ENCODE measurements at places on chromosomes 16 and 17.

- peak; percentile 83 for DNase-seq
These were observed 755 bp downstream of the PIEZO1 start for GRCh38 chr16:88784074-88784855.

DNA sequence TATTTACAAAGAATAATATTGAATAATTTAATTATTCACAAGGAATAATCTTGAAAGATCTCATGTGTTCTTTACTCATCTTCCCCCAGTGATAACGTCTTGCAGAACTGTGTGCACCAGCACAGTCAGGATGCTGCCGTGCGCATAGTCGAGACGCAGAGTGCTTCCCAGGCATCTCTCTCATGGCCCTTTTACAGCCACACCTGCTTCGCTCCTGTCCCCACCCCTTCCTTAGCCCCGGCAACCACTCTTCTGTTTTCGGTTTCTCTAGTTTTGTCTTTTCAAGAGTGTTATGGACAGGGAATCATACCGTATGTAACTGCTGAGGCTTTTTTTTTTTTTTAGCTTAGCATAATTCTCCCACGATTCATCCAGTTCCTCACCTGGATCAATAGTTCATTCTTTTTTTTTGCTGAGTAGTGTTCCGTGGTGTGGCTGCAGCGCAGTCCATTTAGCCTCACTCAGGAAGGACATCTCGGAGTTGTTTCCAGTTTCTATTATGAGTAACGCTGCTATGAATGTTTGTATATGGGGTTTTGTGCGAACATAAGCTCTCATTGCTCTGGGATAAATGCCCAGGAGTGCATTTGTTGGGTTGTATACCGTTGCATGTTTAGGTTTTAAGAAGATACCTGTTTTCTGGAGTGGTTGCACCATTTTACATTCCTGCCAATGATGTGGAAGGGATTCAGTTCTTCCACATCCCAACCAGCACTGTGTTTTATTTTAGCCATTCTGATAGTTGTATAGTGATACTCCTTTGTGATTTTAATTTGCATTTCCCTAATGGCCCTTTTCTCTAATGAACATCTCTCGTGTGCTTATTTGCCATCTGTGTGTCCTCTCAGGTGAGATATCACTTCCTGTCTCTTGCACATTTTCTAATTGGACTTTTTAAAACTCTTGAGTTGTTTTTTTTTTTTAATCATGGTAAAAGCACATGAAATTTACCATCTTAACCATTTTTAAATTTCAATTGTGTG, 47.6 kb downstream of the SEC14L1 start:
- DNase-seq: no peak

- DNase-seq: no peak
These were observed 29.7 kb downstream of the DUSP14 start for GRCh38 chr17:37519251-37519985.

GRCh38 chr16:30399435-30400186, 4.4 kb downstream of the ZNF48 start:
- DNase-seq: no peak

DNA sequence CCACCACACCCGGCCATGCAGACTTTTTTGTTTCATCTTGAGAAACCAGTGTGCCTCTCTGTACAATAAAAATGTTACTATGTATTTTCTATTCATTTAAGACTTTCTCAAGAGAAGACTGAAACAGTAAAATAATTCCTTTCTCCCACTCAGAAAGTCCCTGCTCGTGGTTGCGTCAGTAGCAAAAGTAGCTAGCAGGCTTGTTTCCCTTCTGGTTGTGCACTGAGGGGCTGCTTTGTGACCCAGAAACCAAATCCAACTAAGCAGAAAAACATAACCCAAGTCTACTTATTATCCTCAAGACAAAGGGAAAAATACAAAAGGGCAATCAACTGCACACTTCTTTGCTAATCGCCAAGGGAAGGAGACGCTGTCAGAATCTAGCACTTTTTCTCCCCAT, 3.4 kb upstream of the PNPO start:
- no peak for DNase-seq

GRCh38 chr17:81348097-81349055, 46.9 kb upstream of the BAHCC1 start:
- no peak for DNase-seq

GRCh38 chr17:43905985-43906852, 1.1 kb downstream of the MPP2 start:
- DNase-seq: peak; percentile 96

DNA sequence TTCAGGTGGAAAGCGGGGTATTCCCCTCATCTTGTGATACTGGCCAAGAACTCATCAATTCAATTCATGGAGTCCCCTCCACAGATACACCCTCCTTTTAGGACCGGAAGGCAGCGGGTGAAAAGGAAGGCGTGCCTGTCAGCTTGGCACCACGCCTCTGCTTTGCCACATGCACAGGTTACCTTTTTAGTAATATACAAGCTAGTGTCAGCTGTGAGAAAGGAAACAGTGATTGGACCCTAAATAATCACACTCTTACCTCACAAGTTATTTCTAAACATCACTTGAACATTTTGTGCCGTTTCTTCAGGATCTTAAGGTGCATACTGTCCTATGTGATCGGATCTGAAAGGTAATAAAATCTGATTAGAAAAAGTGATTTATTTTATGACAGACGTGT, 15.7 kb downstream of the ZDHHC7 start:
- no peak for DNase-seq

- DNase-seq: peak; percentile 38
These were observed 50.9 kb upstream of the MTSS2 start for GRCh38 chr16:70736465-70737376.

GRCh38 chr17:70675070-70675590, 505.8 kb downstream of the KCNJ2 start:
- DNase-seq: no peak

- DNase-seq: no peak
These were observed 48.5 kb upstream of the RBBP6 start for GRCh38 chr16:24490866-24491265.

- peak; percentile 19 for DNase-seq
These were observed 30.4 kb upstream of the ZC3H18 start for GRCh38 chr16:88539652-88540345.

DNA sequence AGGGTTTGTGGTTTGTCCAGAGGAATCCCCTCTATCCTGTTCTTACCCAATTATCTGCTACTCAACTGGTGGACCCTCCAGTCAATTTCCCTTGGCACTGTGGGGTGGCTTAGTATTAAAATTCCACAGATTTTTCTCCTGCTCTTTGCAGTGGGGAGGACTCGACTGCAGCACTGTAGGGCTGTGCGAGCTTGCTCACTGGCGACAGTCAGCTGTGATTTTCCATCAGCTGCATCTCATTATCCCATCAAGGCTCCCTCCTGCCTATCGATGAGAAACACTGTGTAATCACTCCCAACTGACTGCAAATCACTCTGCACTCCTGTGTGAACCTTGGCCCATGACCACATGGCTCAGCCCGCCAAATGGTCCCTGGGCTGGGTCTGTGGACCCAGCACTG, 90.5 kb upstream of the MAF start:
- DNase-seq: no peak

DNA sequence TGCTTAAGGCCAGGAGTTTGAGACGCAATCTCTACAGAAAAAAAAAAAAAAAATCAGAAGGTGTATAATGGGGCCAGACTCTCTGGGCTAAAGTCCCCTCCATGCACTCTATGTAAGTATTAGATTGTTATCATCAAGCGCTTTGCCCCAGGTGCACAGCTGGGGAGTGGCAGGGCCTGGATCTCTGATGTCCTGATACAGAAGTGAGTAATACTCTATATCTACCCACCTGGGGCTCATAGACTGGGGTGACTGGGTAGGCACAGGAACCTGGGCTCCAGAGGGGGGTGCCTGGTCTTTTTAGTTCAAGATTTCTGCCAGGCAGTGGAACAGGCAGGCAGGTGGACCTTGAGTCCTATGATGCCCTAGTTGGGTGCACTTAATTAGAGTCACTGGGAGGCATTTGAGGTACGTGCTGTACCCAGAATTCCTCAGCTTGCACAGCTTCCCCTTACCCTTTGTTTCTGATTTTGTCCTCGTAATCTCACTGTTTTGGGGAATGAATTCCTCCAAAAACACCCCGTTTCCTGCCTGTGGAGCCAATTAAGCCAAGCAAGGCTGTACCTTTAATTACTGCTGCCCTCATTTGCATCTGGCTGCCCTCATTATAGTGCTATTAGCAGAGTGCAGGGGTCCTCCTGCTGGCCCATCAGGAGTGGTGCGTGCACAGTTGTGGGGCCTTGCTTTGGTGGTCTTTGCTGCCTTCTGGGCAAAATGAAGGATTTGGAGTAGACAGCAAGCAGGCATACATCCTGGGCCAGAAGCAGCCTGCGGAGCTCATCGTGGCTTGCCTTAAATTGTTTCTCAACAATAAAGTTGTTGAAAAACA, 239.0 kb downstream of the SNX29 start:
- DNase-seq: peak; percentile 77

GRCh38 chr16:22645868-22646267, 135.2 kb downstream of the NPIPB5 start:
- DNase-seq: no peak

GRCh38 chr17:78377858-78378224, 608 bp upstream of the PGS1 start:
- DNase-seq: no peak

DNA sequence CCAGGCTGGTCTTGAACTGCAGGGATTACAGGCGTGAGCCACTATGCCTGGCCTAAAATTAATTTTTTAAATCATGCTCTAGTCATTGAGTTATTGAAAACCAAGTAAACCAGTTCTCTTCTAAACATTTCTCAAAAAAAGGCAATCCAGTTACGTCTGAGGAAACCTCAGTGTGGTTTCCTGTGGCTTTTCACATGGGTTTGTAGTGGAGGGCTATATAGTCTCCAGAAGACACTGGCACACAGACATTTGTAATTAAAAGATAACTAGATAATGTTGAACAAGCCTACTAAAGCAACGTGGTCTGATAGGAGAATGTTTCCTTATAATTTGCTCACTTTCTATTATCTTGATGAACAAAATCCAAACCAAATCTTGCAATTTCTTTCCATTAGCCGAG, 5.2 kb upstream of the TOB1 start:
- DNase-seq: no peak

GRCh38 chr17:16107165-16107770, 107.6 kb downstream of the TTC19 start:
- no peak for DNase-seq

GRCh38 chr17:38796451-38797157, 2.8 kb downstream of the PIP4K2B start:
- no peak for DNase-seq

- no peak for DNase-seq
These were observed 474.9 kb downstream of the SLC39A11 start for GRCh38 chr17:72617557-72617956.

DNA sequence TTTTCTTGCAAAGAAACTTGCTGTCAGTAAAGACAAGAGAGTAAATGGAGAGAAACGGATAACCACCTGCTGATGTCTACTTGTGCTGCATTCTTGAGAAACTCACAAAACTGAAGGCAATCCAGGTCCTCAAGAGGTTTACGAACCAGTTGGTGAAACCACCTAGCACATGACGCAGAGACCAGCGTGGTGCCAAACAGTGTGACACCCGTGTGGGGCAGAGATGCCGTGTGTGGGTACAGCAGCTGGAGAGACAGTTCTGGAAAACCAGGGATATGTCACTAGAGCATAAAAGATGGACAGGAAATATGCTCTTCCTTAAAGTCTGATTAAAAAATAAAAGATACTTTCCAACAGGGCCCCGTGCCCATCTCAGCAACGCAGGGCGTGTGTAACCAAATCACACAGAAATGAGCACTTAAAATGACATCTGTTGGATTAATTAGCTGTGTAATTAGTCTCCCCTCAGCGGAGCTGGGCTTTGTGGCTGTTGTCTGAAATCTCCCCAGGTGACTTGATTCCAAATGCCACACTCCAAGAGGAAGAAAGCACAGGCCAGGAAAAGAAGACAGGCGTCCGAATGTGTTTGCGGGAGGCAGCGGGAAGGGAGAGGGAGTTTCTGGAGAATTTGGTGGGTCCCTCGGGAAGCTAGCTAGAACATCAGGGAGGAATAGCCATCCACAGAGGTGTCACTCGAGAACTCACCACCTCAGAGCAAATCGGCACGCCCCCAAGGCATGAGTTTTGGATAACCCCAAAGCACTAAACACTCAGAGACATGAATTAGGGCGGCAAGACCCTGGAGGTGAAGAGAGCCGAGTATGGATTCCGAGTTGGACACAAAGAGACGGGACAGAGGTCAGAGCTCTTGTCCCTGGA, 109.8 kb downstream of the ZFHX3 start:
- DNase-seq: no peak

- no peak for DNase-seq
These were observed 81.4 kb downstream of the MRM1 start for GRCh38 chr17:36682773-36683172.

- DNase-seq: no peak
These were observed 131.5 kb upstream of the MON1B start for GRCh38 chr16:77059446-77059845.

GRCh38 chr16:86626966-86627365, 48.6 kb downstream of the FOXL1 start:
- DNase-seq: no peak

DNA sequence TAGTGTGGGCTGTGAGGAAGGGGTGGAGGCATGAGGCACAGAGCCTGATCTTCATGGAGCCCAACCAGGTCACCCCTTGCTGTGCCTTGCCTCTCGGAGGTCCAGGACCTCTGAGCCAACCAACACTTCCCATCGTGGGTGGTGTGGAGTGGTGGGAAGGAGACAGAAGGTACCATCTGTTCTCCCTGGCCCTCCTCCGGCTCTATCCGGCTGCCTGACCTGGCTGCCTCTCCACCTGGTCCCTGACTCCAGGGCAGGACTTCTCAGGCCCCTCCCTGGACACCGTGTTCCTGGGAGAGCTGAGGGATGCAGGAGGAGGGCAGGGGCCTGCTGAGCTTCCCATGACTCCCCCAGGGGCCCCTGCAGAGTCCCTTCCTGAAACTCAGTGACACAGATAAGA, 3.9 kb downstream of the PDK2 start:
- DNase-seq: no peak

DNA sequence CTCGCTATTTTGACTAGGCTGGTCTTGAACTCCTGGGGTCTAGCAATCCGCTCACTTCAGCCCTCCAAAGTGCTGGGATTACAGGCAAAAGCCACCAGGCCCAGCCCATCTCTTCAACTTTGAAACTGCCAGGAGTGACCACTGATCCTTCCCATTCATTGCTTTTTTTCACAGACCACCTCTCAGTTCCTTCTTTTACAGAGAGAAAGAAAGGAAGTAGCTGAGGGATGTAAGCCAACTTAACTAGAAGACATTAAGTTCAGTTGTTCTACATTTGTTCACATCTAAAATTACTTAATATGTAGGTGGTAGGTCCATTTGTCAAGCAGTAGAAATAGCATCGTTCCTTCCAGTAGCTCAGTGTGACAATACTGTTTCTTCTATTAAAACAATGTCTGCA, 219.8 kb downstream of the STX8 start:
- no peak for DNase-seq

GRCh38 chr16:87086575-87086974, 230.6 kb downstream of the C16orf95 start:
- DNase-seq: no peak
